Anterior cingulate cortex (tissue), 58 donors: ENCODE measurements at places on chromosomes 6 and 20.

DNA sequence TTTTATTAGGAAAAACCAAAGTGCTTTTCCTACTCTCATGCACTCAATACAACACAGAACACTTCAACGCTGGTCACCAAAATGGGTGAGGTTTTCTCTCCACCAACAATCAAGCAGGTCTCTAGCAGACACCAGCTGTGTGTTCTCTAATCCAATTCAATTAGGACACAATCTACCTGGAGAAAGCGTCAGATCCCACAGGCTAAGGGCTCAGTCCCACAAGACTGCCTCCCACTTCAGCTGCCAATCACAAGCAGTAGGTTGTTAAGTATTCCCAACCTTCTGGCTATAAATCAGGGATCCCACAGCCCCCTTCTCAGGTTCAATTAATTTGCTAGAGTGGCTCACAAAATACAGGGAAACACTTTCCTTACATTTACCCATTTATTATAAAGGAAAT is 47.7 kb downstream of the STMND1 start:
- no peak for DNase-seq

GRCh38 chr20:19004975-19005374 is 191.4 kb downstream of the SCP2D1 start:
- no peak for DNase-seq

- no peak for DNase-seq
These were observed 753.3 kb upstream of the MARCKS start for GRCh38 chr6:113103634-113104361.

GRCh38 chr6:98640366-98640765 is 194.0 kb upstream of the POU3F2 start:
- no peak for DNase-seq

DNA sequence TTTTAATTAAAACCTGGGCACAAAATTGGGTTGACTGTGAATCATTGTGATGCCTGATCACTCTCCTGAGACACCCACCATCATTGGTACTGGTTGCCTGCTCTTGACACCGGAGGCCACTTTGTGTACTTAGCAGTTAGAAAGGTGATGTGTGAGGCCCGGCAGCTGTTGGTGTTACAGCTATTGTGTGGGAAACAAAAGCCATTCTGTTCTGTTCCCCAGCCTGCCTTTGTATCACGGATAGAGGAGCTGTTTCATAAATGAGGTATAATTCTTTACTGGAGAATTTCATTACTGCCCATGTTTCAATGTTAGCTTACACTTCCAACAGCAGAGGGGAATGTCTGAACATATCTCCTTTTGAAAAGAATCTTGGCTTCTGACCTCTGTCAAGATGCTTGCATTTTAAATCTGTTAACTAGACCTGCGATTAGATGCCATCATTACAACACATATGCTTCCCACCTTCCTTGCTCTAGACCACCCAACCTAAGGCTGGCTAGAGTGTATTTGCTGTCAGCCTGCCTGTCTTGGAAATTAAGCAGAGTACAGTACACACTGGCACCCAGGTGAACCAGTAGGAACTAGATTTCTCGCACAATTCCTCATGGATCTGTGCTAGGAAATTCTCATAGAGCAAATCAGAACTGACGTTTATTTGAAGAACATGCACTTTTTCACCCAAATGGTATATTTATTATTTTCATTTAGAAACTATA is 142.4 kb upstream of the INSM1 start:
- no peak for DNase-seq

- no peak for DNase-seq
These were observed 57.7 kb downstream of the PPP1R14C start for GRCh38 chr6:150200428-150201100.

GRCh38 chr6:127786109-127786508 is 114.7 kb downstream of the THEMIS start:
- no peak for DNase-seq

DNA sequence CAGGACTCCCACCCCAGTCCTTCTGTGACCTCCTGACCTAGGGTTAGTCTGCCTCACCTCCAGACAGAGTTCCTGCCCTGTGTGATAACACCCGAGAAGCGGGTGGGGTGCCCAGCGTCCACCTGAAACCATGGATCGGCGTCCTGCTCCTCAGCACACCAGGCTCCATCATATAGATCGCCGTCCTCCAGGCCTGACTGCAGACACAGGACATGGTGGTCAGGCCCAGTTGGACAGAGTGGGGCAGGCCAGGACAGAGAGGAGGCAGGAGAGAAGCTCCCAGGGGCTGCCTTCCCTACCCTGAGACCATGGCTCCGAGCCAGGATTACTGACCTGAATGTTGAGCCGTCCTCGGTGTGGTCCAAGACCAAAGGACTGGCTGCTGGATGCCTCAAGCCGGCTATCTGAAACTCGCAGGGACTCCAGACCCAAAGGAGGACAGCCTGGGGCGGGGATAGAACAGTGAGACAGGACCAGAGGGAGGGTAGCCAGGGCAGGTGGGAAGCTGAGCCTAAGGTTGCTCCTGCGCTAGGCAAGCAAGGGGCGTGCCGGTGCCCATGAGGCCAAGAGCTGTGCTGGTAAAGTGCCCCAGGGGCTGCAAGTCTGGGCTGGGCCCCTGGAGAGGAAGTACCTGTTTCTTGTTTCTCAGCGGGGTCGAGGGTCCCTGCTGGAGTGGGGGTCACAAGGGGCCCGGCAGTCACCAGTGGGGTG is 2.2 kb downstream of the CPXM1 start:
- DNase-seq = no peak

DNA sequence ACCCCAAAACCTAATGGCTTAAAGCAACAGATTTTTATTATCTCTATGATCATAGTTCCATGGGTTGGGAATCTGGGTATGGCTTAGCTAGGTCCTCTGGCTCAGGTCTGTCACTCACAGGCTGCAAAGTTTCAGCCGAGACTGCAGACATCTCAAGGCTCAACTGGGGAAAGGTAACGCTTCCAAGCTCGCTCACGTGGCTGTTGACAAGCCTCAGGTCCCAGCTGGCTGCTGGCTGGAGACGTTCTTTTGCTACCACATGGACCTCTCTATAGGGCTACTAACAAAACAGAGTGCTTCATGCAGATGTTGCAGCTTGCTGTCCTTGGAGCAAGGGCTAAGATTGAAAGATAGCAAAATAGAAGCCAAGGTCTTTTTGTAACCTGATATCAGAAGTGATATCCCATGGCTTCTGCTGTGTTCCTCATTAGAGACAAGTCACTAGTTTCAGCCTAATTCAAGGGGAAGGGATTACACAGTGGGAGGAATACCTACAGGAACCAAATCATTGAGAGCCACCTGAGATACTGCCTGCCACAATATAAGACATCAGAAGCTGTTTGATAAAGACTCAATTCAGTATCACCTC is 6.6 kb downstream of the HTR1E start:
- no peak for DNase-seq

DNA sequence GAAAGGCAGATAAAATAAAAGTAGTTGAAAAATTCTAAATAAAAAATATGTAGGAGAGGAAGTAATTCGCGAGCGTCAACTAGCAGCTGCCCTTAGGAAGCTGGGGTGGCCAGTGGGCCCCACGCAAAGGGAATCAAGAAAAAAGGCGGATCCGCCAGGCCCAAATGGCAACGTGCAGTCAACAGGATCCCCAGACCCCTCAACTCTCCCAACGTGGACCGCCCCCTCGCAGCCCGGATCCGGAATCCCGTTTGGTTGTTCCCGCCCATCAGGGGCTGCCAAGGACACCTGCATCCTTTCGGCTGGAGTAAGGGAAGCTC is 296 bp downstream of the DZANK1 start:
- DNase-seq = no peak
